ENCODE measurements at places on chromosomes 7 and 10.

- no peak overlapping the region for H3K27ac ChIP-seq
- H3K4me3 ChIP-seq: no peak overlapping the region
- DNase-seq: no peak
- H3K27me3 ChIP-seq: no peaks in the 10 kb centered on the region
- H3K36me3 ChIP-seq: no peaks in the 10 kb centered on the region
- H3K4me1 ChIP-seq: no peaks in the 10 kb centered on the region
Observed at GRCh38 chr7:38682606-38683005, 51.4 kb upstream of the AMPH start.

GRCh38 chr7:117665368-117665767 lies 185.5 kb downstream of the CFTR start:
- H3K36me3 ChIP-seq: no peaks in the 10 kb centered on the region
- H3K27me3 ChIP-seq: no peaks in the 10 kb centered on the region
- no peak for DNase-seq
- no peak overlapping the region for H3K4me3 ChIP-seq

DNA sequence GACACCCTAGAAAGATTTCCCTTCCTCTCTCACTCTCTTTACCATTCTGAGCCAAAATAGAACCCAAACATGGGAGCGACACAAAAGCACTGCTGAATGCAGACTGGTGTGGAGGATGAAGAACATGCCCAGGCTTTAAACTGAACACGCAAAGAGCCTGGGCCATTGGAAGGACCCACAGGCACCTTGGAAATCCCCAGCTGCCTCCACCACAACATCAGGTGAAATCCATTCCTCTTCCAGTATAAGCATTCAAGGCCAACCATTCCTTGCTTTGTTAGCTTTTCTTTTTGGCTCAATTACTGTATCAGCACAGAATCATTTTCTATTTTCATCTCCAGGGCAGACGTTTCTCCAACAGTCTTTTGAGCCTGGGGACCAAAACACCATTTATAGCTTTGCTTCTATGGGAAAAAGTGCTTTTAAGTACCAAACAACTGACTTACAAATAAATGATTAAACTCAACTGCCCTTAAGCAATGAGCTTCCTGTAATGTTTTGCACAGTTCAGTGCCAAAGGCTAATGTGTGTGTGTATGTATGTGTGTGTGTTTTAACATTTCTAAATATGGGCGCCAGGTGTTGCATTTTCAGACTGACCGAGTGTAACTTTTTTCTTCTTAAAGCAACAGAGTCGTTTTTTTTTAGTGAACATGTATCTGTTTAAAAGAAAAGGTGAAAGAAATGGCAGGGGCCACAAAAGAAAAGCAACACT lies 16.2 kb upstream of the BLNK start:
- peak overlapping the region; percentile 37 for H3K4me3 ChIP-seq
- DNase-seq: no peak
- no peak overlapping the region for H3K27ac ChIP-seq
- no peaks in the 10 kb centered on the region for H3K36me3 ChIP-seq
- H3K4me1 ChIP-seq: no peaks in the 10 kb centered on the region

- no peak overlapping the region for H3K4me3 ChIP-seq
- no peaks in the 10 kb centered on the region for H3K36me3 ChIP-seq
- H3K27me3 ChIP-seq: no peaks in the 10 kb centered on the region
- H3K27ac ChIP-seq: no peak overlapping the region
Observed at GRCh38 chr7:106068986-106069385, 43.1 kb downstream of the SYPL1 start.

DNA sequence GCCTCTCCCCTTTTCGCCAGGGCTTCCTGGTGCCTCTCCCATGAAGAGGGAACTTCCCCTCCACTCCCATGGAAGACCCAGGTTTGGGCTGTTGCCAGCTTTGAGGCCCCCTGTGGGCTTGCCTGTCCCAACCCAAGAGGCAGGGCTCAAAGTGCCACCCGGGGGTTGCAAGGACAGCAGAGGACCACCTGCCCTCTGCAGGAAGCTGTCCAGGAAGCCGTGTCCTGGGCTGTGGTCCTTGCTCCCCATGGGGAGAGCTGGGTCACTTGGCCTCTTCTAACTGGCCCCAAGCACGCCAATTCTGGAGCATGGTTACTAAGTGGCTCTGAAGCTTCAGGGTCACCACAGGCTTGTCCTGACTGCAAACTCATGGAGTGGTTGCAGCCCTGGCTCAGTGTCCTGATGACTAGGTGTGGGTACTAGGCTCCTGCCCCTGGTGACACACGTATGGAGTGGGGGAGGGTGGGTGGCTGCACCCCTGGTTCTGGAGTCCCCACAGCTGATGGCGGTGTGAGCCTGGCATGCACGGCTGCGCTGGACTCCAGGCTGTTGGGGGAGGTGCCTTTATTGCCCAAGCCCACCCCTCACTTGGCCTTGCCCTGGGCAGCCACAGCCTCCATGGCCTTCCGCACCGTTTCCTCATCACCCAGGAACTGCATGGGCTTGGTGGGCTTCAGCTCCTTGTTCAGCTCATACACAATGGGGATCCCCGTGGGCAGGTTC lies 3.0 kb downstream of the PGAM2 start:
- H3K27ac ChIP-seq: no peak overlapping the region
- no peaks in the 10 kb centered on the region for H3K27me3 ChIP-seq
- H3K36me3 ChIP-seq: peaks cover 42% of the 10 kb centered on the region
- DNase-seq: no peak

- no peaks in the 10 kb centered on the region for H3K4me1 ChIP-seq
- no peak for DNase-seq
- no peaks in the 10 kb centered on the region for H3K36me3 ChIP-seq
- no peak overlapping the region for H3K4me3 ChIP-seq
- no peak overlapping the region for H3K27ac ChIP-seq
Observed at GRCh38 chr7:95609277-95609971, 13.1 kb upstream of the PDK4 start.

- peaks cover 21% of the 10 kb centered on the region for H3K36me3 ChIP-seq
- H3K27ac ChIP-seq: no peak overlapping the region
- no peaks in the 10 kb centered on the region for H3K27me3 ChIP-seq
- peak; percentile 47 for DNase-seq
- H3K4me1 ChIP-seq: no peaks in the 10 kb centered on the region
Observed at GRCh38 chr7:131424219-131424822, 96.6 kb downstream of the MKLN1 start.

Measured in CD4-positive, CD25-positive, alpha-beta regulatory T cell (primary cell).